ENCODE measurements at places on chromosomes 13 and 19.

- H3K4me3 ChIP-seq, result no peak overlapping the region
- no peak for DNase-seq
- H3K27ac ChIP-seq, result no peak overlapping the region
Observed at GRCh38 chr19:35779033-35779432, 3.7 kb downstream of the ARHGAP33 start.

- peak; percentile 83 for DNase-seq
- peaks cover 62% of the 10 kb centered on the region for H3K4me1 ChIP-seq
- H3K36me3 ChIP-seq, result no peaks in the 10 kb centered on the region
- no peaks in the 10 kb centered on the region for H3K27me3 ChIP-seq
Observed at GRCh38 chr19:2529473-2529918, 53.6 kb downstream of the GADD45B start.

DNA sequence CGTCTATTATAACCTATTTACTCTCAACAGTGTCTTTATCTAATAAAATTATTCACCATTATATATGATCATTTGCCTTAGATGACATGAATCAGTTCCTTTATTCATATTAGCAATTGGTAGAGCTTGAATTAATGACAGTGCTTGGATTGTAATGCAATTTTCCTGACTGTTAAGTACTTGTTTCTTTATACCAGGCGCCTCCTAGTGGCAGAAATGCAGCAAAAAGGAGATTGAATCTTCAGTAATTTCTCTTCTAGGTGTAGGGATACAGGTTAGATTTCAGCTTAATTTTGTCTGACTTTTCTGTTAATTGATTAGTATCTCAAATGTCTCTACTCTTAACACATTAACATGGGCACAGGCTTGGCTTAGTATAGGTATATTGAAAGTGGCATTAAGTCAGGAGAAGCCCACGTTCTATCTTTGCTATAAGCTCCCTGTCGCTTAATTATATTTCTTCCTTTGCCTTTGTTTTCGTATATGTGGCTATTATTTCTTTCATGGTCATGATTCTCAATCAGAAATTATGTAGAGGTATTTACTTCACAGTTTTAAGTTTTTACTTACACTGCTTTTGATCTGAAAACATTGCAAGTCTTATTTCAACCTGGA, 9.1 kb upstream of the LHFPL6 start:
- DNase-seq, result peak; percentile 64
- H3K4me3 ChIP-seq, result no peak overlapping the region
- H3K27ac ChIP-seq, result no peak overlapping the region
- H3K4me1 ChIP-seq, result no peaks in the 10 kb centered on the region

GRCh38 chr13:99968521-99969452, 2.8 kb downstream of the ZIC5 start:
- no peak overlapping the region for H3K27ac ChIP-seq
- peaks cover 15% of the 10 kb centered on the region for H3K4me1 ChIP-seq
- no peak for DNase-seq
- peaks cover 94% of the 10 kb centered on the region for H3K27me3 ChIP-seq
- H3K36me3 ChIP-seq, result no peaks in the 10 kb centered on the region

GRCh38 chr13:22538400-22538799, 642.4 kb upstream of the SGCG start:
- no peaks in the 10 kb centered on the region for H3K4me1 ChIP-seq
- H3K36me3 ChIP-seq, result no peaks in the 10 kb centered on the region

- no peak overlapping the region for H3K27ac ChIP-seq
- H3K4me1 ChIP-seq, result no peaks in the 10 kb centered on the region
- H3K36me3 ChIP-seq, result no peaks in the 10 kb centered on the region
- H3K4me3 ChIP-seq, result no peak overlapping the region
- H3K27me3 ChIP-seq, result no peaks in the 10 kb centered on the region
- DNase-seq, result no peak
Observed at GRCh38 chr19:31716826-31717225, 367.6 kb upstream of the TSHZ3 start.

- peak; percentile 40 for DNase-seq
- H3K4me3 ChIP-seq, result no peak overlapping the region
- H3K36me3 ChIP-seq, result no peaks in the 10 kb centered on the region
- no peak overlapping the region for H3K27ac ChIP-seq
Observed at GRCh38 chr13:85864963-85865530, 65.8 kb upstream of the SLITRK6 start.

- no peak overlapping the region for H3K4me3 ChIP-seq
- no peaks in the 10 kb centered on the region for H3K27me3 ChIP-seq
- H3K36me3 ChIP-seq, result peaks cover 3% of the 10 kb centered on the region
Observed at GRCh38 chr13:78977311-78977710, 318.4 kb upstream of the OBI1 start.

DNA sequence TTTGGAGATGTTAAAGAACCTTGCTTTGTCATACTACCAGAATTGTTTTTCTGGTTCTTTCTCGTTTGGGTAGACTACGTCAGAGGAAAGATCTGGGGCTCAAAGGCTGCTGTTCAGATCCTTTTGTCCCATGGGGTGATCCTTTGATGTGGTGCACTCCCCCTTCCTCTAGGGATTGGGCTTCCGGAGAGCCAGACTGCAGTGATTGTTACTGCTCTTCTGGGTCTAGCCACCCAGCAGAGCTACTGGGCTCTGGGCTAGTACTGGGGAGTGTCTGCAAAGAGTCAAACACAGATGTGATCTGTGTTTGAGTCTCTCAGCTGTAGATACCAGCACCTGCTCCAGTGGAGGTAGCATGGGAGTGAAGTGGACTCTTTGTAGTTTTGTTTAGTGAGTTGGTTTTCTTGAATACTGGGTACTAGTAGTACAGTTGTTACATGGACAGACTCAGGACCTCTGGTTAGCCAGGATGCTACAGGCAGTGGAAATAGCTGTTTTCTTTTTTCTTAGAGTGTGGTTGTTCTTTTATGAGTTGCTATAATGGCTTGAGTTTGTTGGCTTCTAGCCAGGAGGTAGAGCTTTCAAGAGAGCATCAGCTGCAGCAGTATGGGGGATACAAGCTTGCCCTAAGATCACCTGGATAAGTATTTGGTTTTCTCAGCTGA, 34.4 kb downstream of the DNAJC15 start:
- no peaks in the 10 kb centered on the region for H3K27me3 ChIP-seq
- 0 out of 2 replicates have a peak, but pooled peaks cover 8% of the 10 kb centered on the region for H3K36me3 ChIP-seq

DNA sequence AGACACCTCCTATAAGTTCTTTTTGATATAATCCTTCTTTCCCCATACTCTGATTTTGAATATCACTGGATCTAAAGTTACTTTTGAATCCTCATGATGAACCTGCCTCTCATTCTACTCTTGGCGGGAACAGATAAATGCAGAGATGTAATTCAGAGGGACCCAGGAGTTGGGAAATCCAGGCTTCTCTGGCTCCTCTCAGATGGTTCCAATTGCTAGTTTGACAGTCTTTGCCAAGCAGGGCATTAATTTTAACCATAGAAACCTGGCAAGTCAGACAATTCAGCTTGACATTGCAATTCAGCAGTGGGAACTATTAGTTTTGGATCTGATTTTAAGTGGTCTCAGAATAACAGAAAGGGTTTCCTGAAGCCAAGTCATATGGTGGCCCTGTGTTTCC, 67.3 kb upstream of the KLF12 start:
- peaks cover 11% of the 10 kb centered on the region for H3K4me1 ChIP-seq
- no peak overlapping the region for H3K27ac ChIP-seq
- H3K4me3 ChIP-seq, result no peak overlapping the region
- no peaks in the 10 kb centered on the region for H3K27me3 ChIP-seq
- no peak for DNase-seq
- no peaks in the 10 kb centered on the region for H3K36me3 ChIP-seq

DNA sequence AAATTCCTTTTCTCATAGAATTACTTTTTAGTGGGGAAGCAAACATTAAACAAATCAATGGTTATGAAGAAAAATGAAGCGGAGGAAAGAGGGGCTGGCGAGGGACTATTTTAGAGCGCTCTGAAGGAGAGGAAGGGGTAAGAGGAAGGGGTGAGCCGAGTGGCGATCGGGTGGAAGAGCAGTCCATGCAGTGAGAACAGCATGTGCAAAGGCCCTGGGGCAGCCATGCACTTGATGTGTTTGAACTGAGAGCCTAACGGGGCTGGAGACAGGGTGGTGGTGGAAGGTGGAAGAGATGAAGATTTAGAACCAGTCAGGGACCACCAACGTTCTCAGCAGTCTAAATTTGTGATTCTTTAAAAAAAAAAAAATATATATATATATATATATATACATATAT, 14.4 kb upstream of the NOP53 start:
- H3K36me3 ChIP-seq, result peaks cover 86% of the 10 kb centered on the region
- no peak overlapping the region for H3K27ac ChIP-seq
- no peak overlapping the region for H3K4me3 ChIP-seq
- no peaks in the 10 kb centered on the region for H3K27me3 ChIP-seq

GRCh38 chr19:51780270-51780669, 14.7 kb upstream of the FPR3 start:
- no peaks in the 10 kb centered on the region for H3K36me3 ChIP-seq
- H3K27ac ChIP-seq, result no peak overlapping the region
- H3K27me3 ChIP-seq, result no peaks in the 10 kb centered on the region
- no peaks in the 10 kb centered on the region for H3K4me1 ChIP-seq
- no peak for DNase-seq

Data from SJSA1 (cell line).